ENCODE measurements at places on chromosomes 1 and 21. TPM values are rescaled to one million over a fixed set of nuclear protein-coding genes. Genes with fewer than 3 reads are reported as not detected.

Gene LRRC7
- total RNA-seq, result 5.7 TPM

- DNase-seq, result no peak
Measured at GRCh38 chr1:112256411-112256810, 139.6 kb upstream of the CTTNBP2NL start.

DNA sequence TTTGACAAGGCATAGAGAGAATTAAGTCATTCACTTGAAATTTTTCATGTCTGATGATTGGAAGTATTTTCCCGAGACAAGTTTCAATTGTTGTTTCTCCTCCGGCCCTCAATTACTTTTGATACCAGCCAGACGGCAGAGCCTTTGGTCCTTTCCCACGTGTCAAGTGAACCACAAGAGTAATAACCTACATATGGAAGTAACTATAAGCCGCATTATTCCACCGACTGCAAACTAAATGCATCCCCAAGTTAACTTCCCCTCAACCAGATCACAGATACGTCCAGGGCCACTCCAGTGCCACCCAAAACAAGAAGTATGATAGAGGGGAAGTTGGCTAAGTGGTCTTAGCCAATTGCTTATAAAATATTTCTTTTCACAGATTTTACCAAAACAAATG lies 20.2 kb downstream of the COLGALT2 start:
- no peak for DNase-seq

- no peak for DNase-seq
Measured at GRCh38 chr1:174956976-174957375, 42.8 kb upstream of the CACYBP start.

DNA sequence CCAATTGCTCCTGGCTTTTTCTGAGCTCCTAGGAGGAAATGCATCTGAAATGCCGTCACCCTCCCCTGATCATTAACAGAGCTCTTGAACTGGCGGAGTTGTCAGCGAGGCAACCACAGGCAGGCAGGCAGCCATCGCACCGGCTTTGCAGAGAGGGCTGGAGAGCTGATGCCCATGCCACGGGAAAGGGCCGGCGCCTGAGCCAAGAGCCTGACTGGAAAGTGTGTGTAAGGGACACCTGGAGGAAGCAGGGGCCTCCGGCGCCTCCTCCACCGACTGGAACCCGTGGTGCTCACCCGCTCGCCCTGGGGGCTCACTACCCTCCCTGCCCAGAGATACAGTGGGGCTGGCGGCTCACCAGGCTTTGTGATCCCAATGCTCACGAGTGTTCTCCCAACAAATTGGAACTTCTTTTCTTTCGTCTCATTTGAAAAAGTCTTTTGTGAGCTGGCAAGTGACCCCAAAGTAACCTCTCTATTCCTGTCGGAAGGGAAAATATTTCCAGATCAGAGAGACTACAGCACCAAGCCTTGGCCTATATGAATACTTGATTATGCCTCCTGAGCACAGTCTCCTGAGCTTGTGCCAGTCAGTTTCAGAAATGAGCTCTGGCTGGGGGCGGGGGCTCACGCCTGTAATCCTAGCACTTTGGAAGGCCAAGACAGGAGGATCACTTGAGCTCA lies 97.7 kb upstream of the SLC25A33 start:
- DNase-seq, result peak; percentile 46

Gene KISS1
- total RNA-seq, result not detected

Measured in left cardiac atrium (tissue), 4 donors.